Activated CD8-positive, alpha-beta T cell treated with anti-CD3 and anti-CD28 coated beads for 36 hours (primary cell): ENCODE measurements at places on chromosomes 11 and 22. TPM values are rescaled to one million over a fixed set of nuclear protein-coding genes. Genes with fewer than 3 reads are reported as not detected.

- no peak for DNase-seq
Observed at GRCh38 chr11:14022821-14023220, 60.3 kb downstream of the SPON1 start.

DNA sequence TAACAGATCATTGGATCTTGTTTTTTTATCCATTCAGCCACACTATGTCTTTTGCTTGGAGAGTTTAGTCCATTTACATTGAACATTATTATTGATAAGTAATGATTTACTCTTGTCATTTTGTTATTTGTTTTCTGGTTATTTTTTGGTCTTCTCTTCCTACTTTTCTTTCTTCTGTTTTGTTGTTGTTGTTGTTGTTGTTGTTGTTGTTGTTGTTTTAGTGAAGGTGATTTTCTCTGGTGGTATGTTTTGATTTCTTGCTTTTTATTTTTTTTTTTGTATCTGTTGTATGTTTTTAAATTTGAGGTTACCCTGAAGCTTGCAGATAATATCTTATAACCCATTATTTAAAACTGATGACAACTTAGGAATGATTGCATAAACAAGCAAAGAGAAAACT is 28.6 kb downstream of the TAF1D start:
- no peak for DNase-seq

Gene ZFP91
- 38.0 TPM for total RNA-seq

DNA sequence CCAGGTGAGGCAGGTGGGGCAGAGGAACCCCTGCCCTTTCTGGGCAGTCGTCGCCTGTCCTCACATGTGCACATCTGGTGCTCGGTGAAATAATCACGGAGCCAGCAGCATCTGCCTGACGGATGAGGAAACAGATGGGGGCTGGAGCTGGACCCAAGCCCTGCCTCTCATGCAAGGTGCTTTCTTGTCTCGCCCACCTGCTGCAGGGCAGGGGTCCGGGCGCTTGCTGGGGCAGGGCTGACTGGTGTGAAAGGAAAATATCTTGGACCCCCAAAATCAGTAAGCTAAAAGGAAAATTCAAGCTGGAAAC is 3.3 kb downstream of the ALDH3B2 start:
- no peak for DNase-seq

DNA sequence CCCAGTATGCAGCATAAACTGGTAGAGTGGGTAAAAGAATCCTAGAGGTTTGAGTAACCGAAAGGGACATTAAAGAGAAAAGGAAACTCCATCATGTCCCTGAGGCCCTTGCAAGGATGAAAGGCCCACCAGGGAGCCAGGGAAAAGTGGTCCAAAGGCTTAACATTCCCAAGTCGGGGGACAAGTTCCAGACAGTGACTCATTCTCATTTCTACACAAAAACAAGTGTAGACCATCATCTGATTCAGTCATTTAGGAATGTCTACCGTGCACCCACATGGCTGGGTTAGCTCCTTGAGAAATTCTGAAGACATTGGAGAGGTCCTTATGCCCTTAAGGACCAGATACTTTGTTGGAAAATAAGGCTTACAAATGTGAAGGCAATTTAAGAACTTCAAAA is 4.8 kb upstream of the NOX4 start:
- DNase-seq, result no peak

- DNase-seq, result no peak
Observed at GRCh38 chr11:36098087-36098486, 154.2 kb downstream of the LDLRAD3 start.

Gene CCDC15
- total RNA-seq, result 4.8 TPM

DNA sequence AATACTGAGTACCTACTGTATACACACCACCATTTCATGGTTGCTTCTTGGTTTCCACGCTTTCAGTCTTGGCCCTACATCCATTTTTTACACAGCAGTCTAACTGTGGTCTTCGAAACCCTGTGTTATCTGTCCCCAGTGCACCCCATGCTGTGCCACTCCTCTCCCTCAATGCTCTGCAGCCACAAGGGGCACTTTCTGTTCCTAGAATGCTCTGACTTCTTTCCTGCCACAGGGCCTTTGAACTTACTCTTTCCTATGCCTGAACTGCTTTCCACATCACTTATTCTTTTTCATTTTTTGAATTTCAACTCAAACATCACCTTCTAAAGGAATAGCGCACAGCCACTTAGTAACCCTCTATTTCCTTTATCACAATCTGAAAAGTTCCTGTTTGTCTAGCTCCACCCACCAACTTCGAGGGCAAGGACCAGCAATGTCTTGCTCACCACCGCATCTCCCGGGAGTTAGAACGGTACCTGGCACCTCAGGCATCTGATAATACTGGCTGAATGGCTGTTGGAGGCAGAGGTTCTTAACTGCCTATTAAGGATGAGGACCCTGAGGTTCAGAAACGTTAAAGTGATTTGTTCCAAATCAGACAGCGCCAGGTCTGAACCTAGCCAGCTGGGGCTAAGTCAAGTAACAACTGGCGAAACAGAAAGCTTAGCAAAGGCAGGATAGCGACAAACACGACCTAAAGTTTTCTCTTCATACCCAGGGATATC is 568 bp downstream of the ALG8 start:
- peak; percentile 54 for DNase-seq

Gene KCNJ4
- total RNA-seq, result not detected

GRCh38 chr11:65917434-65918210 is 1.2 kb downstream of the C11orf68 start:
- DNase-seq, result no peak

GRCh38 chr11:62889484-62890437 is 9.1 kb downstream of the SLC3A2 start:
- DNase-seq, result peak; percentile 30
